ENCODE measurements at places on chromosomes 6 and 20.

DNA sequence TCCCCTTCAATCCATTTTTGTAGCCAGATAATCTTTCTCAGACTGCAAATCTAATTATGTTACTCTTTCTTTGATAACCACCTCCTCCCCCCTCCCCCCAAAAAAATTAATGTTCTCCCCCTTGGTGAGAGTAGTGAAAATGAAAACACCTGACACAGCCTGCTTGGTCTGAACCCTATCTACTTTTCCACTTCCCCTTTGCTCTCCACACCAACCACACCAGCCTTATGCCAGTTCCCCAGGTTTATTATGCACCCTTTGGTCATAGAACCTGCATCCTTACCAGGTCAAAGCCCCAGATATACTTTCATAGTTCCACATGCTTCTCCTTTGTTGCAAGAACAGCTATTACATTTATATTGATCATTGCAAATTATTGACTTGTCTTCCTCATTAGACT is 19.4 kb downstream of the PFDN4 start:
- DNase-seq: no peak

DNA sequence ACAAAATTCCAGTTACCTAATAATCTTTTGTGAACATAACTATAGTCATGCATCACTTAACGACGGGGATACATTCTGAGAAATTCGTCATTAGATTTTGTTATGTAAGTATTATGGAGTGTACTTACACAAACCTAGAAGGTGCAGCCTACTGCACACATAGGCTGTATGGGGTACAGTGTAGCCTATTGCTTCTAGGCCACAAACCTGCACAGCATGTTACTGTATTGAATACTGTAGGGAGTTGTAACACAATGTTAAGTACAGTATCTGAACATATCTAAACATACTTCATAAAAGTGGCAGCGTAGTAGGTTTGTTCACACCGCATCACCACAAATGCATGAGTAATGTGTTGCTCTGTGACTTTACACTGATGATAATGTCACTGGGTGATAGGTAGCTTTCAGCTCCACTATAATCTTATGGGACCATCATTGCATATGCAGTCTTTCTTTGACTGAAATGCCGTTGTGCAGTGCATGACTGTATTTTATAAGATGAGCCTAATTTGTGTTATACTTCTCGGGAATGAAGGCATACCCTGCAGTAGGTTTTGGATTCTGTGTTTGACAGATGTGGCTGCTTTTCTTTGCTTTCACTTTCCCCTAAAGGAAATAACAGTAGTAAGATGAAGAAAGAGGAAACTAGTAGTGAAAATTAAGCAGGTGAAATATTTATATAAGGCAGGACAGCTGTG is 365.6 kb downstream of the FARS2 start:
- DNase-seq: no peak

DNA sequence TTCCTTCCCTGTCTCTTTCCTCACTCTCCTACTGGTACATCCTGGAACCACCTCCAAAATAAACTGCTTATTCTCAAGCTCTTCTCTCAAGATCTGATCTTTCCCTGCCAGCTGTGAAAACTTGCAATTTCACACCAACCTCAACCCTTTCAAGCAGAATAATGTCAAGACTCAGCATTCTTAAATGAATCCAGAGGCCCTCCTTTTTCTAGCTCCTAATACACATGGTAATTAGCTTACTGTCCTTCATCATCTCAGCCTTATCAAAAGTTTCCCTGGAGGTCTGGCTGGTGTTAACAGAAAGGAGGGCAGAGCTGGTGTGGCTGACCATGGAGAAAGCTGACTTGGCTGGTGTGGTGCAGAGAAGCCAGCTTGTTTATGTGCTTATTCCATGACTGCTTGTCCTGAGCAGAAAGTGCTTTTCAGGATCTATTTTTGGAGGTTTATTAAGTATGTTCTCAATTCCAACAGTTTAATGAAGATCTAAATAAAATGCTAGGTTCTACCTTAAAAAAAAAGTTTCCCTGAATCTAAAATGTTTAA is 50.5 kb downstream of the CFAP61 start:
- DNase-seq: no peak

DNA sequence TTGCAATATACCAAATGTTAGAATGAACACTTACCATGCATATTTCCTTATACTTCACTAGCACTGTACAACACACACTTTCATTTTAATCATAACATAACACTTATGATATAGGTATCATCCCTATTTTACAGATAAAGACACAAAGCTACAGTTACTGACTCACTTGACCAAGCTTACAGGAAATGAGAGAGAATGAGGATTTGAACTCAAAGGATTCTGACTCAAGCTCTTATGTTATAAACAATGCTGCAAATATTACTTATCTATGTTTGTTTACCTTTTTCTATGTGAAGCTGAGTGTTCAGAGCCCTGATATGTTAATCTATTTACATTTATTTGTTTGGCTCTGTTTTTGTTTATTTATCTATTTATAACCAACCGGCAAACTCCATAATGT is 245.4 kb downstream of the PTPRK start:
- no peak for DNase-seq

GRCh38 chr6:159590835-159591234 is 102.2 kb downstream of the SOD2 start:
- no peak for DNase-seq

DNA sequence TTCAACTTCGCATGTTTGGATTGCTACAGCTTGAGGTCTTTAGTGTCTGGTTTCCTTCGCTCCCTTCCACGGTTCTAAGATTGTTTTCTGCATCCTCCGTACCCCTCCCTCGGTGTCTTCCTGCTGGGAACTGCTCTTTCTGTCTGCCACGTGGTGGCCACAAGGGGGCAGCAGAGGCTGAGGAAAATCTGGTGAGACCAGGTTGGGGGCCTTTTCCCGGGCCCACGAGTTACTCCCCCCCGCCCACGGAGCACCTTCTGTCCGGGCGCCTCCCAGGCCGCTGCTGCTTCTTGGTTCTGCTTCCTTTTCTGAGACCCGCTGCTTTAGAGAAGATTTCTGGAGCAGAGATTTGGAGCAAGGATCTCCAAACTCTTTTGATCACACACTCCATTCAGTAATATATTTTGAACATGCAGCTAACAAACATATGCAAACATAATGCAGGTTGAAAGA is 21.1 kb upstream of the NOTCH4 start:
- peak; percentile 83 for DNase-seq

All from lower lobe of right lung (tissue), 2 donors.